Cardiac muscle cell (in vitro differentiated cells and primary cell): ENCODE measurements at places on chromosomes 4 and X.
A peak's percentile ranks its signal among the peaks of the same experiment; 100 is the strongest.

DNA sequence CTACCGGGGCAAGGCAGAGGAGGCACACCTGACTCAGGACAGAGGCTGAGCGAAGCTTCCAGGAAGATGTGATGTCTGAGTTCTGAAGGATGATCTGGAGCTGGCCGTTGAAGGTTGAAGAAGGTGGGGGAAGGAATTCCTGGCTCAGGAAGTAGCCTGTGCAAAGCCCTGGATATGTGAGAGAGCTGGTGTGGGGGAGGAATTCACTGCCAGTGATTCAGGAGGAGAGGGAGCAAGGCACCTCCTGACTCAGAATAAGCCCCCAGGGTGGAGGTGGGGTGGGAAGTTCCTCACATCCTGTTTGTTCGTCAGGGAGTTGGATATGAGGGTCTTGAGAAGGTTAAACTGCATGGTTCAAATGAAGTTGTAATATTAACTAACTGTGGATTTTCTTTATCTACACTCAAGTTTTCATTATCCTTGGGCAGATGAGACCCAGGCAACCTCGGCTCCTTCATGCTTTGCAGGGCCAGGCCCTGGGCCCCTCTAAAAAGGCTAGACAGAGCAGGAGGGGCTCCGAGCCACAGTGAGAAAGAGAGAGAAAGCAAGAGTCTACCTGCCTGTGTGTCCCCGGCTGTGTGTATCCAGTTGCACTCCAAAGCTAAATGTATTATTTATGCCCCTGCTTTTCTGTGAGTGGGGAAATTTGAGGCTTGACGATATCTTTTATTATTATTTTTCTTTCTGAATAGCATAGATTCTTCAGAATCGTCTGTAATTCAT is 7.1 kb downstream of the NHSL2 start:
- peak; percentile 55 for DNase-seq

DNA sequence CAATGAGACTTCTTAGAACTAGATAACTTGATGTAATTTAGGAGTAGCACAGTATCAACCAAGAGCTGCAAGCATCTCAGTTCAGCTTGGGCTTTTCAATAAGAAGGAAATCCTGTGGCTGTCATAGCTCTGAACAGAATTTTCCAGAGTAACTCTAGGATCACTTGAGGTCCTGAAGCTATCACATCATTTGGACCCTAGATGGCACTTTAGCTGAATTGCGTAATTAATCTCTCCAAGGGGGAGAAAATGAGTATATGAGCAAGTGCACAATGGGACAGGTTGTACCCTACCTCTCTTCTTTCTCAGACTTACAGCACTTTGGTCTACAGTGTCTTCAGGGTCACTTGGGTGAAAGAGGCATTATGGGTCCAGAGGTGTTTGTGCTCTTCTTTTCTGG is 45.2 kb downstream of the SLC4A4 start:
- no peak for DNase-seq

DNA sequence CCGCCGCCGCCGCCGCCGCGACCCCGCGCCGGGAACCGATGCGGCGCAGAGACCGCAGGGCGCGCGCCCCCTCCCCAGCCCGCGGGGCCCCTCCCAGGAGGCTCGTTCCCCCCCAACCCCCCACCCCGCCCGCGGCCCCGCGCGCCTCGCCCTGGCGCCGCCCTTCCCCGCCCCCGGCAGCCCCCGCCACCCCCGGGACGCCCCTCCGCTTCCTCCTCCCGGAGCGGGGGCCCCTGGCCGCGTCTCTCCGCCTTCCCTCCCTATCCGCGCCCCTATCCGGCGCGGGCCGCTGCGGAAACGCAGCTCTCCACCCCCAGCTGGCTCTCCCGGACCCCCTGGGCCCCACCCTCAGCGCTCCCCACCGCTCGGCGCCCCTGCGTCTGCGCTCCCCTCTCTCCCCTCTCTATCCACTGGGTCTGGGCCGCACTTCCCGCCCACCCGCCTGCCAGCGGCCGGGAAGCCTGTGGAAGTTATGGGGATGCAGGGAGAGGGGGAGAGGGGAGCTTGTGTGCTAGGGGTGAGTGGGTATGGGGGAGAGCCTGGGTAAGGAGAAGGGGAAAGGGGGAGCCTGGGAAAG is at the start of gene TMEM271:
TSS of gene TMEM271 (minus strand) at position 51 of the 577 bp plus-strand sequence. CDS start 233 bp downstream, outside the sequence.
- DNase-seq: no peak

DNA sequence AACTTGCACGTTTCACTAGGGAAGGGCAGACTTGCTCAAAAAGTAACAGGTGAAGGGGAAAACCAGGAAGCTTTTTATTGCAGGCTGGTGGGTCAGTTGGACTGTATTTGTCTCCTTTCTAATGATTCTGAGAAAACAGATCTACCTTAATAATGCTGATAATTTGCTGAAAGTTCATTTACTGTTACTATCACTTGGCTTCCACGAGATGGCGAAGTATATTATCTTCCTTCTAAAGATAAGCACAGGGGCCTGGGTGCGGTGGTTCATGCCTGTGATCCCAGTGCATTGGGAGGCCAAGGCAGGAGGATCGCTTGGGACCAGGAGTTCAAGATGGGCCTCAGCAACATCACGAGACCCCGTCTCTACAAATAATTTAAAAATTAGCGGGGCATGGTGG is 16.4 kb downstream of the CCKAR start:
- no peak for DNase-seq

DNA sequence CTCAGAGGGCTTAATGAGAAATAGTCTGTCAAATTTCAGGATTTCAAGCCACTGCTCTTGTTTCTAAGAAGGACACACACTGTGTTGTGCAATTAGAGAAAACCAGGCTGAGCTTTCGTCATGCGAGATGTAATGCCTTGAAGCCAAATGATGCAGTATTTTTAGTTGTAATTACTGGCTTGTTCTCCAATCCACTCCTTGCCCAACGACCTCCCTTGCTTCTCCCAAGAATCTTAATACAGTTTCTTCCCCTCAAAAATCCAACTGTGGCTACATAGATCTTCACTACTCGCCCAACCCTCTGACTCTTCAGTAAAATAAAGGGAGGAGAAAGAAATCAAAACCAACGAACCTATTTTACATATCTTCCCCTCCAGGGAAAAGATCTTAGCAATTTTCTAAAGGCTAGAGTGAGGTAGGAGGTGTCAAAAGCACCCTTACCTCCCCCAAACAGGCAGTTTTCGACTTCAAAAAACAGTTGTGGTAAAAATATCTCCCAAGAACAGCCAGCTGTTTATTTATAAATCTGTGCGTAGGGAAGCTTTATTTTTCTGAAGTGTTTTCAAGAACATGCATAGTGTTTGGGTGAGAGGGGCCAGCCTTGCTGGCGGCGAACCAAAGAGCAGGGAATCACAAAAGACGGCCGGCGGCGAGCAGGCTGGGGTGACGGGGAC is 68.7 kb downstream of the MGST2 start:
- DNase-seq: peak; percentile 89

GRCh38 chr4:39205000-39205399 is 22.7 kb downstream of the WDR19 start:
- DNase-seq: peak; percentile 50

GRCh38 chr4:107196312-107196711 is 160.2 kb upstream of the DKK2 start:
- no peak for DNase-seq

GRCh38 chrX:48461830-48462229 is 8.2 kb downstream of the SLC38A5 start:
- no peak for DNase-seq

DNA sequence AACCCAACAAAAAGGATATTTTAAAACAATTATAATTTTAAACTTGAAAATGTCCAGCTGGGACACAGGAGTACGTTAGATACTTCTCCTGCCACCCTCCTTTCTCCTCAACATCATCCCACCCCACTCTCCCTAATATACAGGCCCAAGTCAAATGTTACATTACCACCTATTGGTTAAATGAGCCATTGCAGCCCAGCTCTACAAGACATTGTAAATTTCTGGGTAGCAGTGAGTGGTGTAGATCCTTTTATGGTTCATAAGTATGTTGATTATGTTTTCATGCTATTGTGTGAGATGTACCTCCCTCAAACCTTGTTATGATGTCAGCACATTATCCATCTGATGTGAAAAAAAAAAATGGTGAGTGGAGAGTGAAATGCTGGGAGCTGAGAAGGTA is 187.1 kb upstream of the BCOR start:
- DNase-seq: no peak

GRCh38 chr4:2691952-2692435 is 64.1 kb downstream of the TNIP2 start:
- DNase-seq: no peak

GRCh38 chrX:35919536-35920309 is at the start of gene CFAP47:
Gene CFAP47 (plus strand): TSS chrX:35919734. CDS start chrX:35919800, 66 bp downstream.
- DNase-seq: peak; percentile 82

GRCh38 chrX:9414416-9414815 is 50.4 kb upstream of the TBL1X start:
- no peak for DNase-seq

DNA sequence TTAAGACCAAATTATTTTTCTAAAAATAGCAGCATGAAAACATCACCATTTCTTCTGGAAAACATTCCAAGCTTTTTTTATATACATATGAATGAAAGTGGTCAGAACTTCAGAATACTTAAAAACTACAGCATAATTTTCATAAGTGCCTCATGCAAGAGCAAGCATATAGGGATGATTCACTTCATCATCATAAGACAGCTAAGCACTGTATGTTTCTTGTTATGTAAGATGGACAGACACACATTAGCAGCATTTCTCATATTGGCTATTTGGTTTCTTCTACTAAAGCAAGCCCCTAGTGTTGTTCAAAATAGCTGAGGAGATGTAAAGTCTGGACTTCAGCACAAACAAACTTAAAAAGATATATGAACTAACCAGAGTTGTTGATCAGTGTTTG is 213.1 kb upstream of the NOCT start:
- DNase-seq: no peak

GRCh38 chr4:185773419-185773818 is 38.6 kb downstream of the SORBS2 start:
- no peak for DNase-seq

GRCh38 chrX:131564553-131565229 is 20.8 kb downstream of the OR13H1 start:
- no peak for DNase-seq

DNA sequence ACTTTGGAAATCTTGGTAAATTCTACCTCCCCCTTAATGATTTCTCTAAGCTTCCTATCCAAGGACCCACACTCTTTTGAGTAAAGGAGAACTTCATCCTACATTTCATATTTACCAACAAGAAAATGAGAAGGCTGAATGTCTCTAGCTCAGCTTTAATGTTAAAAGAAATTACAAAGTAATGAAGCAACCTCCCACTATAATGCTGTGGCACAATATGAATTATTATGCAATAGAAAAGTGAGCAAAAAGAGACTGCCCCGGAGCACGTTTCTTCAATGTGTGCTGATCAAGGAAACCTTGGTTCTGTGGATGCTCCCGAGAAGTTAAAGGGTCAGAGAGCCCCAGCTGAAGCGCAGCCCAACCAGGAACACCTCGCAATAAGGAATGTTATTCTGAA is 9.1 kb upstream of the TBC1D1 start:
- no peak for DNase-seq

GRCh38 chr4:99134586-99134985 is 9.5 kb downstream of the ADH4 start:
- DNase-seq: no peak

DNA sequence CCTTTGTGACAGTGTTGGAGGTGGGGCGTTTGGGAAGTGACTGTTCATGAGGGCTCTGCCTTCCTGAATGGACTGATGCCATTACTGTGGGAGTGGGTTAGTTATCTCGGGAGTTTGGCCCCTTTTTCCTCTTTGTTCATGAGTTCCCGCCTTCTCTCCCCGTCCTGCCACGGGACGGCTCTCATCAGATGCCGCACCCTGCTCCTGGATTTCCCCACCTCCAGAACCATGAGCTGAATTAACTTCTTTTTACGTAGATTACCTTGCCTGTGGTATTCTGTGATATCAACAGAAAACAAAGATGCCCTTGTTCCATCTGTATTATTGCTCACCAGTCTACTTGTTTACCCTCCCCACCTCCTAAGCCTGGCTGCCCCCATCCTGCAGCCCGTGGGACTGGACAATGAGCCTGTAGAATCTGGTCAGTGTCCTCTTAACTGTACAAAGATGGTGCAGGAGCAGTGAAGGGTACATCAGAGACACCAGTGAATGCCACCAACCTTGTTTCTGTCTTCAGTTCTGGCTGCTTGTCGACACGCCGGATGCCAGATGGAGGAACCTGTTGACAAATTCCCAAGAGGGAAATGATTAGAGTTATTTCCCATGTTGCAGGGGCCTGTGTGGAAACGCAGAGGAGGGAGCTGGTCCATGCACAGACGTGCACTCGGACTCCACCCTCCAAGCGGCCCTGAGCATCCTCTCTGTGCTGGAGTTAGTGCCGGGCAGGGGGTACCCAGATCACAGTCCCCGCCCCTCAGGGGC is 104.7 kb downstream of the ABLIM2 start:
- no peak for DNase-seq

DNA sequence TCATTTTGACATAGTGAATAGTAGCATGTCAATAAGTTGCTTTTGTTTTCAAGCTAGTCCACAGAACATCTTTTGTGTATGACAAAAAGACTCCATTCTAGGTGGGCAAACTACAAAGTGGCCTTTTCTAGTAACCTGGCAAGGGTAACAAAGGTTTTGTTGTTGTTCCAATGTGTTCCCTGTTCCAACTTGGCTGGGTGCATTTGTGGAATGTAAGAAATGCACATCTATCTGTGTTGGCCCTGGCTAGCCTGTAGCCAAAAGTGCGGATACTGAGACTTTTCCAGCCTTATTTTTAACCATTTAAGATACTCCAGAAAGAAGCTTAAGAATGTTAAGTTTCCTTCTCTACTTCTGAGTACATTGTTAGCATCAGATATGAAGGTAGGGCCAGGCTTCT is 118.7 kb upstream of the CHRDL1 start:
- DNase-seq: no peak

DNA sequence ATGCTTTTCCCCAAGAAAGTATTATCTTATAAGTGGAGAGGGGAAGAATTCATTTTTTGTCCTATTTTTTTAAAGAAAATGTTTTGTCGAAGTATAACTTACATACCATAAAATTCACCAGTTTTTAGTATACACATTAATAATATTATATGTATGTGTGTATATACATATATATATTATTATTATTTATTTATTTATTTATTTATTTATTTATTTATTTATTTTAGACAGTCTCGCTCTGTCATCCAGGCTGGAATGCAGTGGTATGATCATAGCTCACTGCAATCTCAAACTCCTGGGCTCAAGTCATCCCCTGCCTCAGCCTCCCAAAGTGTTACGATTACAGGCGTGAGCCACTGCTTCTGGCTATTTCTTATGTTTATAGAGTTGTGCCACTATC is 334.1 kb downstream of the ZNF674 start:
- DNase-seq: no peak

GRCh38 chr4:61727286-61727685 is 527.2 kb downstream of the ADGRL3 start:
- DNase-seq: no peak

DNA sequence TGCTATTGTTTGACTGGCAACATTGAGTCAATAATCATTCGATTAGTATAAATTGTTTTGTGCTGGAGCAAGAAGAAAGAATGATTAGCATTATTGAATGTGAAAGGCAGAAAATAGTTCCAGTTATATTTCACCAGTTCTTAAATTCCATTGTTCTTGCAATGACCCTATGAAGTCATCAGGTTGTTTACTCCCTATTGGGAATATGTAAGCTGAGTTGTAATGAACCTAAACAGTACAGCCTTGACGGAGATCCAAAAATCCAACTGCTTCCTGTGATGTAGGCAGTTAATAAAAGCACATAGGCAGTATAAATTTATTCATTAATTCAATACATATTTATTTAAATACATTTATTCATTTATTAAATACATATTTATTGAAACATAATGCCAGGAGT is 947.5 kb downstream of the PCDH7 start:
- DNase-seq: no peak

GRCh38 chr4:70808151-70808550 is 31.5 kb downstream of the GRSF1 start:
- no peak for DNase-seq

- DNase-seq: no peak
These were observed 52.3 kb downstream of the SMAD1 start for GRCh38 chr4:145533961-145534360.

GRCh38 chr4:102808009-102808408 is 19.3 kb downstream of the UBE2D3 start:
- no peak for DNase-seq
